Cortex of kidney (tissue), 1 donor: ENCODE measurements at places on chromosomes 11 and 22.

DNA sequence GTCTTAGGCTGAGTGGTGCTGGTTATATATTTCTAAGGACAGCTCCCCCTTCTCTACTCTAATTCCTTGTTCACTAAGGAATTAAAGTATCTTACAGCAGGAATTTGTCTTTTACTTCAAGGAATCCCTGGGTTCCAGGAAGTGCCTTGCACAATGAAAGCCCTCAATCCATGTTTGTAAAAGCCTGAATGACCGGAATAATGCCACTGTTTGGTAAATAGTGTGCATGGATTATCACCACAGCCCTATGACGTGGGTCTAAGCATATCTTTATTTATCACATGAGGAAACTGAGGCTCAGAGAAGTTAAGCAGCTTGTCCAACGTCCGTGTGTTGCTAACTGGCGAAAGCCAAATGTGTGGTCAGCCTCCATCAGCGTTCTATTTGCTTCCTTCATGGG, 135.7 kb upstream of the NAV2 start:
- no peak for DNase-seq

GRCh38 chr11:115423728-115424459, 80.3 kb downstream of the CADM1 start:
- DNase-seq, result no peak

DNA sequence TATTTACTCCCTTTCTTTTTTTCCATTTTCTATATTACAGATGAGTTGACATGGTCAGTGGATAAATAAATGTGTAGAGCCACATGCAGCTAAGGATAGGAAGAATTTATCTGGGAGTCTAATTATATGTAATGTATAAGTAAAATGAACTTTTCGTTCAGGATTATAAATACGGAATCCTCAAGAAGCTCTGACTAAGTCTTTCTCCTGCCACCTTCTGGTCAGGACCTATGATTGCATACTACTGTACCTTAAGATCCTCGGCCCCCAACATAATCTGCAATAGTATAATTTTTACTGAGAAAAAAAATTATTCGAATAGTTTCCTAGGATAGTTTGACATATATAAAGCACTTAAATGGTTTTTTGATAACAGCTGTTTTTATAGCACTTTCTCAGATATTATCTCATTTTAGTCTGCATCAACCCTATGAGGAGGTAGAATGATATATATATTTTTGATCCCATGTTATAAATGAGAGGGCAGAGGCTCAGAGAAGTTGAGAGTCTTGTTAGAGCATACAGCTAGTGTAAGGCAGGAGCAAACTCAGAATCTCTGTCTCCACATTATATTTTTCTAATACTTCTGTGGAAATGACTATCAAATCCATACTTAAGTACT, 36.1 kb downstream of the CCDC90B start:
- DNase-seq, result no peak

DNA sequence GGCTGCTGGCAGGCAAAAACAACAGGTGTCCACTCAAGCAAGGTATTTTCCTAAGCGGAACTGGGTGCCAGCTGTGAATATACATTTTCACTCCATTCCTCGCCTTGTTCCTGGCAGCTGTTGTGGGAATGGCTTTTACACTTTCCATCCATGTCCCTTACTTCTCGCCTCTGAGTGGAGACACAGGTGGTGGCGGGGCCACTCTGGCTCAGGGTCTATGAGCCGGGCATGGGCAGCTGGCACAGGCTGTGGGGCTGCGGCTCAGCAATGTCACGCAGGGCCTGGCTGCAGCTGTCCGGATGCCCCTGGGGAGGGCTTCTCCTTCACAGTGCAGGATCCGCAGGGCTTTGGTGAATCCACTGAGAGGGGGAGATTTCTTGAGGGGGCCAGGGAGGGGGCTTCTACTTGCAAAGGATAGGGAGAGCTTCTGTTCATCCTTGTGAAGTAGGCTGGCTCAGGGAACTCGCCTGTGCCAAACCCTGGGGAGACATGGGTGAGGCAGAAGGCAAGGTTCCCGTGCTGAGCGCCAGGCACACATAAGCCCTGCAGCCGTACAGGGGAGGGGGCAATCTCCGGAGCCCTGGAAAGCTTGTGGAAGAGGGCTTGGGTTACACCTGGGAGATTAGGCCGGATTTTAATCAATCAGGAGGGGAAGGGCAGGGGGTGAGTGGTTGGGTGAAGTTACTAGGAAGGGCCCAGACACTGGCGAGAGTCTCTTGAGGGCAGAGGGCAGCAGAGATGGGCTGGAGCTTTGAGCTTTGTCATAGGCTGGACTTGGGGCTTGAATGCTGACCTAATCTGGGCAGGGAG, 45.7 kb downstream of the KCNQ1OT1 start:
- DNase-seq, result no peak

GRCh38 chr11:82937554-82937953, 36.0 kb downstream of the DDIAS start:
- DNase-seq, result no peak

DNA sequence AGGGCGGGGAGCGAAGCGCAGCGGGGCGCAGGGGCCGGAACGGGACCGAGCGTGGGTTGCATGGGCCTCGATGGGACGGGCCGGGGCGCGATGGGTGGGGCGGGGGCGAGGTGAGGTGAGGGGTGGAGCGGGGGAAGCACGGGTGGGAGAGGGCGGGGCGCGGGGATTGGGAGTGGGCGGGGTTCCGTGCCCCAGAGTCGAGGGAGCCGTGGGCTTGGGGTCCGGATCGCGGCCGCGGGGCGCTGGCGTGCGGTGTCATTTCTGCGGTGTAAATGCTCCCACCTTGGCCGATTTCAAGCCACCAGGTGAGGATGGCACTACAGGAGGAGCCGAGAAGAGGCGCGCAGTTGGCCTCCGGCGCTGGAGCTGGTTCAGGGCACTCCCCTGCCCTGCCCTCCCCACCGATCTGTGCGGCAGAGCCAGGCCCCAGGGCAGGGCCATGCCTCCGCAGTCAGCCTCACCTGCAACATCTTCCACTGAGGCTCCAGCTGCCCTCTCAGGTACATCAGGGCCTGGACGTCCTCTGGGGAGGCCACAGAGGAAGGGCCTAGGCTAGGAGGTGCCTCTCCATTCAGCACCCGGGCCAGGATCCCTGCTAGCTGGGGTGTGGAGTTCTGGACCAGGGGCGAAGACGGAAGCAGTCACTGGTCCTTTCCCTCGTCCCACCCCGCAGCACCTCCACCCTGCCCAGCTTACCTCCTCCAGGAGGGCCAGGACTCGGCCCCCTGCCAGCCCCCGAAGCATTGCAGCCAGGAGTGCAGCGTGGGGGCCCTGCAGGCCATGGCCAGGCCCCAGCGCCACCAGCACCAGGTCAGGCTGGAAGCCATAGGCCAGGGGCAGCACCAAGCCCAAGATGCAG, 620 bp upstream of the TUBGCP6 start:
- no peak for DNase-seq

DNA sequence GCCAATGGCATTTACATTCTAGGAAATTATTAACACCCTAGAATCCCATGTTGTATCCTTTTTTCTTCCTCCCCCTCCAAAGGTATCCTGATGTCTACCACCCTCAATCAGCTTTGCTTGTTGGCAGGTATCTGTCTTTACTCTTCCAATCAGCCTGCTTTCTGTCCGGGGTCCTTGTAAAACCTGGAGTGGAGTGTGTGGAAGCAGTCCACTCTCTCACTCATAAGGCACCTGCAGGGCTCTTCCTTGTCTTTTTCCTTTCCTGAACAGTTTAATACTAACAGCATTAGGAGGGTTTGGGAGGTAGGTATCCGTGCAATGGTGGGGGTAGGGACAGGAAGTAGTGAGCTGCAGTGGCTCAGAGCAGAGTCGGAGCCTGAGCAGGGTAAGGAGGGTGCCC, 193.4 kb downstream of the BARX2 start:
- no peak for DNase-seq

DNA sequence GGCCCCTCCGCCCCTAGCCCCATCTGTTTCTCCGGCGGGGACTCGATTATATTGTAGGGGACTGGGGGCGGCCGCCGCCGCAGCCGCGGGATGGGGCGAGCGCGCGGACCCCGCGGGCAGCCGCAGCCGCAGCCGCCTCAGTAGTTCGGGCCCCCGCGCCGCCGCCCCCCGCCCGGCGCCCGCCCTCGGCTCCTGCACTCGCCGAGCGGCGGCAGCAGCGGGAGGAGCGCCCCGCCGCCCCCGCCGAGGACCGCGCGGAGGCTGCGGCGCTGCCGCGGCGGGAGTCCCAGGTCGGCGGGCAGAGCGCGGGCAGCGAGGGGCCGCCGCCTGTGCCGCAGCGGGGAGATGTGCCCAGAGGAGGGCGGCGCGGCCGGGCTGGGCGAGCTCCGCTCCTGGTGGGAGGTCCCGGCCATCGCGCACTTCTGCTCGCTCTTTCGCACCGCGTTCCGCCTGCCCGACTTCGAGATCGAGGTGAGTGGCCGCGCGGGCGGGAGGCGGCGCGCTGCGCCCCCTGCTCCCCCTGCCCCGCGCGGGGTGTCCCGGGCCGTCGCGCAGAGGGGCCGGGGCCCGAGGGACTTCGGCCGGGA, at the start of gene CECR2:
TSS of gene CECR2 (plus strand) at position 22 of the 587 bp plus-strand sequence. CDS start at position 346, 324 bp downstream.
- no peak for DNase-seq

GRCh38 chr11:60971520-60971919, at the start of gene CD6:
TSS of gene CD6 (plus strand) at chr11:60971680. CDS start at chr11:60971866, 186 bp downstream.
- no peak for DNase-seq

DNA sequence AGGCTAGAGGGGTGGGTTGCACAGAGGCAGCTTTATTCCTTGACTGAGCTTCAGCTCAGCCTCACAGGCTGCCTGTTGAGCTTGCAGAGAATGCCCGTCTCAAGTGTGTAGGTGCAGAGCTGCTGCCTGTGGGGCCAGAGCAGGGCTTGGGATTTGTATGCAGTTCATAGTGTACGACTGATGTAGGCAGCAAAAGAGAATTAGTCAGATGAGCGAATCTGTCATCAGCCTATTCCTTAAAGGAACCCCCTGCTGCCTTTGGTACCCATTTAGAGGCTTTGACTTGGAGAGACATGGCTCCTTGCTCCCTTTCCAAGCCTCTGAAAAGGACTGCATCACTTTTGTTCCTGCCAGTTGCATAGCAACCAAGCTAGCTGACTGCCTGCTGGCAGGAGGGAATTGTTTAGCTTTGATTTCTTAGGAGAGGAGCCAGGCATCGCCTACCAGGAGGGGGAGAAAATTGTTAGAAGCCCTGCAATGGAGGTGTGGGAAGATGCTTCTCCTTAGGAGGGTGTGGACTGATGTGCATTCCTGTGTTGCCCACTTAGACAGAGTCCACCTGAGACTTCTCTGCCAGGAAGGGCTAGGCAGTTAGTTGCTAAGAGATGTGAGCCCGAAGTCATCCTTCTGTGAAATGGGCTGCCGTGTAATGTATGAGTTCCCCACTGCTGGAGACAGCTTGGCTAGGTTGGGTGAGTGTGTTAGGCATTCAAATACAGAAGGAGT, 10.9 kb downstream of the ACO2 start:
- no peak for DNase-seq

- DNase-seq, result no peak
These were observed 96.5 kb upstream of the FGF3 start for GRCh38 chr11:69915501-69916250.

GRCh38 chr11:92510591-92510990, 286.0 kb downstream of the FAT3 start:
- DNase-seq, result no peak

DNA sequence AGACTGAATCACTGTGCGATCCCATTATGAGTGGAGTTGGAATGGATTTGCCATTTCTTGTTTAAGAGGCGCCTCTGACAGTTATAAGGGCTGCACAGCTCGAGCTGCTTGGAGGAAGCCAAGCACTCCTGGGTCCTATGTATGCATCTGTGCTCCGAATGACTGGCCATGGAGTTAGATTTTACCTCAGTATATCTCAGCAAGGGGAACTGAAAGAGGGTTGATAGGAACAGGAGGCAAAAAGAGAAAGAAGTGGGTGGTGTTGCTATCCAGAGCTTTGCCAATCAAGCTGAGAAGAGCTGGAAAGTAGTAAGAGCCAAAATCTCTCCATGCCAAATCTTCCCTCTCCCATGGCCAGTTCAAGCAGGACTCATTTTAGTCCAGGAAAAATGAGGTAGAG, 632.0 kb upstream of the KIRREL3 start:
- no peak for DNase-seq

GRCh38 chr11:43989162-43989981, 46.9 kb downstream of the C11orf96 start:
- no peak for DNase-seq

GRCh38 chr11:121012091-121012490, 11.8 kb upstream of the TBCEL start:
- no peak for DNase-seq

GRCh38 chr11:57541169-57541568, 3.8 kb downstream of the SMTNL1 start:
- no peak for DNase-seq

DNA sequence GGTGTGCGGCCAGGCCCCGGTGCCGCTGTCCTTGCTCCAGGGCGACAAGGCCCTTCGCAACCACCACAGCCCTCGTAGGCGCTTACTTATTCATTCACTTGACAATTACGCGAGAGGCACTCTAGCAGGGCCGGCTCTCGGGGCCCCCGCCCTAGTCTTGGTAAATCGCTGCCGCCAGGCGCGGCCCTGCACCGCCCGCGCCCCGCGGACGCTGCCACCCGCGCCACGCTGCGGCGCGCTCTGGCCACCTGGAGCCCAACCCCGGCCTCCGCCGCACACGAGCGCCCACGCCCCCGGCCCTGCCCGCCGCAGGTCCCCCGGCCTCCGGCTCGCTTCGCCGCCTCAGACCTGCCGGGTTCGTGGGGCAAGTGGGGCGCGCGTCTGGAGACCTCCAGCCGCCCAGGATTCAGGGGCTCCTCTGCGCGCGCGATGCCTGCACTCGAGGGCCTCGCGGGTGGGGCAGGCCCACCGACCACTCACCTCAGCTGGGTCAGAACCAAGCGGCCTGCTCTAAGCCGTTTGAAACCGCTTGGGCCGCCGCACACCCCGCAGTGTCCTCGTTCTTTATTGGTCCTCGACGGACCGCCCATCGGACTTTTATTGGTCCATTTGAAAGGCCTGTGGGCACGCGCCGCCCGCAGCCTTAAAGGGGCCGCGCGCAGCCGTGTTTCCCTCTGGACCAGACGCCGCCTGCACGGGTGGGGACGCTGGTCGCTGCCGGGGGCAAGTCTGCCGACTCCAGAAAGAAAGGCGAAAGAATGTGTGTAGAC, at the start of gene CKAP5:
TSS of gene CKAP5 (minus strand) at position 541 of the 770 bp plus-strand sequence. CDS start 25,049 bp downstream, outside the sequence.
- DNase-seq, result no peak

- DNase-seq, result no peak
These were observed at the start of gene NCR3LG1 for GRCh38 chr11:17351510-17352176. TSS of gene NCR3LG1 (plus strand) at chr11:17351800. CDS start at chr11:17351970, 170 bp downstream.

DNA sequence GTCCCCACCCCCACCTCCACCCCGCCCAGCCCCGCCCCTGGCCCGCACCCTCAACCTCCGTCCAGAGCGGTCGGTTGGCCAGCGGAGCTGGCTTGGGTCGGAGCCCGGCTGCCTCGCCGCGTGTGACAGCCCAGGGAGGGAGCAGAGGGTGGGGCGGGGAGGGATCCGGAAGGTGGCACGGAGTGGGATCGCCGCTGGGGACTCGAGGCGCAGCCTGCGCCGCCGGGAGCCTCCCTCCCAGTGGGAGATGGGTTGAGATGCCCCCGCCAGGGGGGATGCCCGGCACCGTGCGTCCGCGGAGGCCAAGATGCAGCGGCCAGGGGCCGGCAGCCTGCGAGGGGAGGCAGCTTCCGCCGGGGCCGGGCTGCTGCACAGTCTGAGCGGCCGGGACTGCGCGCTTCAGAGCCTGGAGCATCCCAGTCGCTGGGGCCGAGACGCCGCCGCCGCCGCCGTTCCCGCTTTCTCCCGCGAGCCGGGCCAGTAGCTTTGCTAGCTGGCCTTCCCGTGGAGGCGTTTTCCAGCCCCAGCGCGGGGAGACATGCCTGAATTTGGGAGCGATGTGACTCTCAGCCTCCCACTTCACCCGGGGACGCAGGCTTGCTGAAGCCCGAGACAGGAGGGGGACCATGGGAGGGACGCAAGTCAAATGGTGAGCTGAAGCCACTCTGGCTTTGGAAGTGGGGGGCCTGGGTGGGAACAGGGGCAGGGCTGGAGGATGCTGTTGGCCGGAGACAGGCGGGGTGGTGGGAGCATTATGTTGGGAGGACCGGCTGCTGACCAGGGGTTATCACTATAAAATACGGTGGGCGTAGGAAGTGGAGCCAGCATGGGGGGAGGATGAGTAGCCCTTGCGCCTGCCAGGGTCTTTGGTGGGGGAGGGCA, 40.2 kb downstream of the DIXDC1 start:
- DNase-seq, result no peak
